ENCODE measurements at places on chromosomes 2 and 18.

- DNase-seq, result no peak
These were observed 51.8 kb upstream of the GPR17 start for GRCh38 chr2:127594116-127594591.

GRCh38 chr2:216344950-216345300 lies 27.4 kb downstream of the MARCHF4 start:
- no peak for DNase-seq

GRCh38 chr2:151374436-151374835 lies 17.0 kb downstream of the TNFAIP6 start:
- no peak for DNase-seq

- DNase-seq, result no peak
These were observed 37.2 kb downstream of the DRC1 start for GRCh38 chr2:26438926-26439325.

DNA sequence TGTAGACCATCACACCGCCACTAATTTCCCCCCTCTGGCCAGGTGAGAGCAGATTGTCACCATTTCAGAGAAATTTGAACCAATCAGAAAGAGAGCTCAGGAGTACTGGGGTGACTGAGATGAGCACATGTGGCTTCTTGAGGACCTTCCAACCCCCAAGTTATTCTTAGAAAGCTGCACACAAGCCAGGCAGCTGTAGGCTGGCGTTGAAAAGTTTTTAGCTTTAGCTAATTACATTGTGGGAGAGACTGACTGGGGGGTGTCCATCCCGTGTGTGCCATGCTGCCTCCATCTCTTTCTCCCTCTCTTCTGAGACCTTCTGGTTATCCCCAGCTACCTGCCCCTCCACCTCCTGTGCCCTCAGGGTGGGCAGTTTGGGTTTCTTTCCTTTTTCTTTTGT lies 154.0 kb downstream of the AGAP1 start:
- DNase-seq, result no peak

GRCh38 chr18:22349317-22349898 lies 68.3 kb downstream of the CTAGE1 start:
- no peak for DNase-seq

- DNase-seq, result no peak
These were observed 4.7 kb upstream of the THNSL2 start for GRCh38 chr2:88165332-88166003.

- DNase-seq, result no peak
These were observed 584.7 kb upstream of the SETBP1 start for GRCh38 chr18:44096016-44096415.
